NCI-H2107 (cell line): ENCODE measurements at places on chromosomes 7 and 10.

GRCh38 chr7:101255796-101256195 is 10.9 kb upstream of the FIS1 start:
- DNase-seq: no peak

DNA sequence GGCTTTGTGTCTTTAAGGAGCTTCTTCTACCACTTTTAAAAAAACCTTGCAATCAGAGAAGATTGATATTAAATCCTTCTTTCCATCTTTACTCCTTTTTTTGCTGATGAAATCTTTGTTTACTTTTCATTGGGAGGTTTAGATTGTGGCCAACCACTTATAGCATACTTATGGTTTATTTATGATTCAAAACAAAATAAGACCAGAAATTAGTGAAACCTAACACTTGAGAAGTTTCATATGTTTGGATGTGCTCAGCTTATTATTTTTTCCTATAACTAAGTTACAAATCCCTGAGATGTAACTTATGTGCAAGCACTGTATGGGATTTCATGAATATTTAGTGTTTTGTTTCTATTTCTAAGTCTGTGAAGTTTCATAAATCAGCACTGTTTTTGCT is 13.5 kb upstream of the PRPS1L1 start:
- DNase-seq: no peak

DNA sequence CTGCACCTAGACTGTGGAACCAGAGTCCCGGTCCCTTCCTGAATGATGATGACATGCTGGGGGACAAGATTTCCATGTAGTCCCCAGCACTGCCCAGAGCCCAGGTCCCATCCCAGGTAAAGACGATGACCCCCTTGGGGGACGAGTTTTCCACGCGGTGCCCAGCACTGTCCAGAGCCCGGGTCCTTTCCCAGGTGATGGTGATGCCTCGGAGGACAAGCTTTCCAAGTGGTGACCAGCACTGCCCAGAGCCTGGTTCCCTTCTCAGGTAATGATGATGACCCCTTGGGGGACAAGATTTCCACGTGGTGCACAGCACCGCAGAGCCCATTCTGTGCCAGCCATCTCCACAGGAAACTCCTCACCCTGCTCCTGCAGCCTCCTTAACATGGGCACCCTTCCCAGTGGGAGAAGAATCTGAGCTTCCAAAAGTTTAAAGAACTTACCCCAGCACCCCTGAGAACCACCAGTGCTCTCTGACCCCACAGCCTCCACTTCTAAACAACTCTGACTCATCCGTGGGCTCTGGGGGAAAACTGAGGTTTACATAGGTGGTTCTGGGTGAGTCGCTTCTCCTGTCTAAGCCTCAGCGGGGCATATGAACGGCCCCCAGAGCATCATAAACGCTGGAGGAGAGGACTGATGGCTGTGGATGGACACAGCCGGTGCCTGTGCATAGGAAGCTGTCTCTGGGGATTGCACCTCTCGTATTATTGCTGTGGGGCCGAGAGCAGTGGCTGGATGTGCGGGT is 233.2 kb downstream of the TCERG1L start:
- no peak for DNase-seq

GRCh38 chr7:69768986-69769595 is 170.8 kb downstream of the AUTS2 start:
- DNase-seq: no peak

DNA sequence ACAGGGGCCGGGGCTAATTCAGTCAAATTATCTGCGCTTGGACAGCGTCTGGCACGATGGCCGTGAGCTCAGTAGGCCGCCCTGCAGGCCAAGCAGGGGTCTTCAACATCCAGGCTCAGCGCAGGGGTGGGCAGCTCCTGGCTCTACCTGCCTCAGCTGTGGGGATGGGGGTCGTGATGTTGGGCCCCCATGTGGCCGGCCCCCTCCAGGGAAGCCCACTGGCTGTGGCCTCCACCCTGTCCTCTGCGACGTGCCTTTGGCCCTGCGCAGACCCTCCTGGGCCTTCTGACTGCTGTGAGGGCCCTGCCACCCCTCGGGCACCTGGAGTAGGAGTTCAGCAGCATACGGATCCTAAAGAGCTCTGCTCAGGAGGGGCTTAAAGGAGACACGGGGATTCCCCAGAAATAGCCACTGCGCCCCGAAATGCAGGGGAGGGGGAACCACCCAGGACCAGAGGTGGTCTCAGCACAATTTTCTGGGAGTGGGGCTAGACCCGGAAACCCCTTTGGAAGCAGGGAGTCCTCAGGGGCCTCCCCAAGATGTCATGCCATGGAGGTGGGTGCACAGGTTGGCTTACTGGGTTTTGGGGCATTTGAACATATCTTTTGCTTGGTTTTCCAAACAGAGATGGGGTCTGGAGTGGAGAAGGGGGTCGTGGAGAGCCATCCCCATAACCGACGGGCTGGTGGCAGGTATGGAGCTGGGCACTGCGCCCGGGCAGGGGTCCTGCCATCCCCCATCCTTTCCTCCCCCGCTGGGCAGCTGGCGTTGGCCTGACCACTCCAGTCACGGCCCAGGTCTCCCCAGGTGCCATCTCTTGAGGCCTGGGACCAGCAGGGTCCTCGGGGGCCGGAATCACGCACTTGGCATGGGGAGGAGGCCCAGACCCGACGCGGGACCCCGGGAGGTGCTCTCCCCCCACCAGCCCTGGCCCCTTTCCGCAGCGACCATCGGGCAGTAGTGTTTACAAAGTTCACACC is 4.0 kb upstream of the ADAP1 start:
- no peak for DNase-seq
